ENCODE measurements at places on chromosomes 11 and 22.

GRCh38 chr11:45288339-45288738 is 2.2 kb upstream of the SYT13 start:
- no peak for DNase-seq

DNA sequence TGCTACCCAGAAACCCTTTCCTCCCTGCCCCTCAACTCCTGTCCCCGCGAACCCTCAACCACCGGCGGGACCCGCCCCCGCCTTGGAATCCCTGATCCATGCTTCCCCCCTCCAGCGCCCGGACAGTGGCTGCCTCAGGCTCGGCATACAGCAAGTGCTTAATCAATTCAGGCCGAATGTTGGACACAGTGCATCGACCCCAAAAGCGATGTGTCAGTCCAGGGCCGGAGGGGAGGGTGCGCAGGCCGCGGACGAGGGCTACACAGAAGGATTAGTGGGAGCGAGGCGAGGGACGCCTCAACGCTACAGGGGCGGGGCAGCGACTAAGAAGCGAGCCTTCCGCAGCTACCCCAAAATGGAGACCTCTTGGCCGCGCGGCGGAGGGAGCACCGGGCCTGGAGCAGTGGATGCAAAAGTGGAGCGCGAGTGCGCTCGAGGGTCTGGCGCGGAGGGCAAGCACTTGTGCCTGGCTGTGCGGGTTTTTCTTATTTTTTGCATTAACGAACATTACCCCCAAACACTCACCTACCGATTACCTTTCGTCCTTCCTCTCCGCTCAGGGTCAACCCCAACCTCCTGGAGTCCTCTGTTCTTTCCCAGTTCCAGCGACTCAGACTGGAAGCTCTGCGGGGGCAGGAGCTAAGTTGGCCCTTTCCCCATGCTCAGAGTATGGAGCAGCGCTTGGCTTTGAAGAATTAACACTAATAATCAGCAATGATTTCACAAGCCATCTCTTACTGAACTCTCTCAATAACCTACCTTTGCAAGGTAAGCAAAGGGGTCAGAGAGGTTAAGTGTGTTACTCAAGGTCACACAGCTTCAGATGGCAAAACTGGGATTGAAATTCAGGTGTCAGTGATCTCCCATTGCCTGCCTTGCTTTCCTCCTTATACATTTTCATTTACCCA is 30.0 kb upstream of the WNT11 start:
- no peak for DNase-seq

DNA sequence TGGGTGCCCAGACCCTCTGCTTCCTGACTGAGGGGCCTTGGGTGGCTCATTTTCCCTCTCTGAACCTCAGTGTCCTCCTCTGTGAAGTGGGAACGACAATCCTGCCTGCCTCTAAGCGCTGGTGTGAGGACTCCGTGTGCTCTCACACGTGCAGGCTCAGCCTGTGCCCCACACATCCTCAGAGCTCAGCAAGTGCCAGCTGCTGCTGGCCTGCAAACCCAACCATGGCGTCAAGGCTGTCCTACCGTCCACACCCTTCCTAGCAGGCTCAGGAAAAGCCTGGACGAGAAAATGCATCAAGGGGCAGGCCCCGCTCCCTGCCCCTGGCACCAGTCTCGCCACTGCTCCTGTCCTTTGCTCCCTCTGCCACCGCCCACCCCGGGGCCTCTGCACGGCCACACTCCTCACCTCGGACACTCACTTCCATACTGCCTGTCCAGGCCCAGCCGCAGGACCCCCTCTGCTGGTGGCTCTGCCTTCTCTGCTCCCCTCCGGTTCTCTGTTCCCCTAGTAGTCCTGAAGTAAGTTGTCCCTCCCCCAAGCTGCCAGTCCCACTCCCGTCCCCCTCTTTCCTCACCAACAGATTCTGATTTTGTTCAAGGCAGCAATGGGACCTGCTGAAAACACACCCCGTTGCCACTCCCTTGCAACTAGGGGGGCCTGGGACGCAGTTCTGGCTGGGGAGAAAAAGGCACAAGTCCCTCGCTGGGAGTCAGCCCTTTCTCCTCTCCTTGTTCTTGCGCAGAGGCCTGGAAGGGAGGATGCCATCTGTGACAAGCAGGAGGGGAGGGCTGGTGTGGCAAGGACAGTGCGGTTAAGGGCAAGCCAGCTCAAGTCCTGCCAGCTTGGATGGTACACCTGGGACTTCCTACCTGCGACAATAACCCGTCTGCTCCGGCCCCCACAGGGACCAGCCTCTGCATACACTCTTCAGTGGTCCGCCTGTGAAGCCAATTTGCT is 62.2 kb downstream of the ARFGAP3 start:
- DNase-seq: no peak

DNA sequence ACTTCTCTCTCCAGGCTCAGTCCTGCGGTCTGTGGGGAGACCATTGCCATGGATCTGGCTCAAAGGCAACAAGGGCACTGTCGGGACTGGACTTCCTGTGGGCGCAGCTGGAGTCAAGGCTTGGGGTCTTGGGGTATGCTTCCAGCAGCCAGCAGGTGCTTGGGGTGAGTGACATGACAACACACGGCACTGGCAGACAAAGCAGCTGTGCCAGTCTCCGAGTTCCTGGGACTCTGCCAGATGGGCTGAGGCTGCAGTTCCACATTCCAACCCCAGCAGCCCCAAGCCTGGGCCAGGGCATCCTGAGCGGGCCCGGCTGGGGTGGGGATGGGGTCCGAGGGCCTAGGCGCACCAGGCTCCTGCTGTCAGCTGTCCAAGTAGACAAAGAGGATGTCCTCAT is 12.3 kb downstream of the GUCD1 start:
- DNase-seq: no peak

GRCh38 chr22:48594016-48594756 is 1233.5 kb downstream of the BRD1 start:
- DNase-seq: no peak

DNA sequence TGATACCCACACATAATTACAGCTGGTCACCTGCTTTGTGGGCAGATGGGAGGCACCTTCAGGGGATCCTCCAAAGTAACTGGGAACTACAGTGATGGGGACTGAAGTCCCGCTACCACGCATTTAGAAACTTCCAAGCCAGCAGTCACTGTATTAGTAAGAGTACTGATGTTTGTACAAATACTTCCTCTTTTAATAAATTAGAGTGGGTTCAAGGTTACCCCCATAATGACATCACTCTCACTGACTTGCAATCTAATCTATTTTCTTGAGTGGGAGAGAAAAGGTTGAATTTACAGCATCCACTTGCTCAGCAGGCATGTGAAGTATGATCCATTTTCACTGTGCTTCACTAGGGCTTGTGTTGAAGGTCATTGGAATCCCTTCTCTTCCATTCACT is 72.1 kb upstream of the TIMP3 start:
- no peak for DNase-seq

- DNase-seq: no peak
Measured at GRCh38 chr22:44328326-44328725, 15.6 kb upstream of the SHISAL1 start.

- DNase-seq: no peak
Measured at GRCh38 chr11:115256397-115257197, 247.6 kb downstream of the CADM1 start.

GRCh38 chr11:101482556-101483124 is 101.2 kb downstream of the TRPC6 start:
- no peak for DNase-seq

DNA sequence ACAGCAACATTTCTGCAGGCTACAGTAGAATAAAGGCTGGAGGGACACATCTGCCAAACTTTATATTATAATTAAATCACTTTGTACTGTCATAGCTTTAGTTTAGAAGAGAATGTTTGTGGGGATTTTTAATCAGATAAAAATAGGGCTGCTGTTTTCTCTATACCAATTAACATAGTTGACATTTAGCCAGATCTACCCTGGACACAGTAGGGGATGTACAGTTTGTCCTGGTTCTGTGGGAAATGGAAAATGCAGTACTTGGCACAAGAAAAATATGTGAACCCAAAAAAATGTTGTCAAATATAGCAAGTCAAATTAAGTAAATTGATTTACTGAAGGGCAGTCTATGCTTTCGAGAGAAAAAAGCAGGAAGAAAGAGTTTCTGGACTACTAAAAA is 20.8 kb upstream of the PICALM start:
- DNase-seq: no peak

DNA sequence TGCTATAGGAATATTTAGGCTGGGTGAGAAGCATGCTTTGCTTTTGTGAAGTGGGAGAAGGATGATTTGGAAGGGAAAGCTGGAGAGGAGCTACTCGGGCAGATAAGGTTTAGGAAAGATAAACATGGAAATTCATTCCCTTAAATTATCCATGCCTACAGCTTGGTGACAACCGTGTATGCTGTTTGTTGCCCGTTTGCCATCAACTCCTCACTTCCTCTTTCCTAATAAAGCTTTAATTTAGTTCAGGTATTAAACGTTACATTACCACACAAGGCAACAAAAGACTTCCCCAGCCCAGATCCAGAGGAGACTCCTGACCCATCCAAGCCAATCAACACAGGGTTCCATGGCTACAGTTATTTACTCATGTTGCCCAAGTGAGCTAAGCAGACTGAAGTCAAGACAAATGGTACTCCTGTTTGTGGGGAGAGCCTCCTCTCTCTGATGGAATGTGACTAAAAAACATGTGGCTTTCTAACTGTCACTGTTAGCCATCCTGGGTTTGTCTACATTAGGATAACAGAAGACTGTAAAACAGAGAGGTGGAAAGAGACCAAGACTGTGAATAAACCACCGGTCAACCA is 101.7 kb upstream of the GRAMD1B start:
- DNase-seq: no peak

GRCh38 chr22:25084405-25085107 is 115.1 kb upstream of the CRYBB3 start:
- no peak for DNase-seq

GRCh38 chr22:37509059-37509860 is 10.0 kb downstream of the CARD10 start:
- no peak for DNase-seq

- no peak for DNase-seq
Measured at GRCh38 chr22:38136607-38137006, 26.1 kb upstream of the BAIAP2L2 start.

DNA sequence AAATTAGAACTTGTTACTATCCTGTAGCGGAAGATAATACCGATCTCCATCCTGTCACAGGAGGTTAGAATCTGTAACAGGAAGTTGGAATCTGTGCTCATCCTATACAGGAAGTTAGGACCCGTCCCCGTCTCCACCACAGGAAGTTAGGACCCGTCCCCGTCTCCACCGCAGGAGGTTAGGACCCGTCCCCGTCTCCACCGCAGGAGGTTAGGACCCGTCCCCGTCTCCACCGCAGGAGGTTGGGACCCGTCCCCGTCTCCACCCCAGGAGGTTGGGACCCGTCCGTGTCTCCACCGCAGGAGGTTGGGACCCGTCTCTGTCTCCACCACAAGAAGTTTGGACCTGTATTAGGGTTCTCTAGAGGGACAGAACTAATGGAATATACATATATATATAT is 52.2 kb downstream of the FBLN1 start:
- no peak for DNase-seq

DNA sequence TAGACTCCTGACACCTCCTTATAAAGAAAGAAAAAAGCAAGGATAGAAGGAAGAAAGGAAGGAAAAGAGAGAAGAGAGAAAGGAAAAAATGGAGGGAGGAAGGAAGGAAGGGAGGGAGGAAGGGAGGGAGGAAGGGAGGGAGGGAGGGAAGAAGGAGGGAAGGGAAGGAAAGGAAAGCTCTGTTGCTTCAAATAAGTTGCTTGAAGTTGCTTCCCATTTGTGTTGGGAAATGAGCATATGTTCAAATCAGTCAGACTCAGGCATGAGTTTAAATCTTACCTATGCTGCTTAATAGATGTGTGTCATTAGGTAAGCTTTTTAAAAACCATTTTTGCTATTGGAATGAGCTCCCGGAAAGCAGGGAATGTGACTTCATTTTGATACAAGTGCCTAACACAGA is 6.6 kb upstream of the GAS2 start:
- no peak for DNase-seq

GRCh38 chr11:134944986-134945385 is 532.9 kb upstream of the B3GAT1 start:
- no peak for DNase-seq

DNA sequence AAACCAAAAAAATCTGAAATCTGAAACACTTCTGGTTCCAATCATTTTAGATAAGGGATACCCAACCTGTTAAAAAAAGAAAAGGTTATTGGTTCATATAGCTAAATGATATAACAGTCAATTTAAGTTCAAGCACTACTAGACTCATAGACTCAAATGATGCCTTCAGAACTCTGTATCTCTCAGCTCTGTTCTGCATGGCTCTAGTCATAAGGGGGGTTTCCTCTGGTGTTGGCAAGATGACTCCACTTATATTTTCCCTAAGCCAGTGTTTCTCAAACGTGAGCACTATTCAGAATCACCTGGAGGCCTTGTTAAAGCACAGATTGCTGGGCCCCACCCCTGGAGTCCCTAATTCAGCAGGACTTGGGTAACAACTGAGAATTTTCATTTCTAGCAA is 11.5 kb upstream of the RRAS2 start:
- no peak for DNase-seq

GRCh38 chr11:58888579-58888978 is 44.1 kb upstream of the GLYATL2 start:
- no peak for DNase-seq

- DNase-seq: no peak
Measured at GRCh38 chr11:73981051-73981805, 1.4 kb downstream of the UCP2 start.

- DNase-seq: no peak
Measured at GRCh38 chr11:105142167-105142566, 2.6 kb upstream of the CARD18 start.

DNA sequence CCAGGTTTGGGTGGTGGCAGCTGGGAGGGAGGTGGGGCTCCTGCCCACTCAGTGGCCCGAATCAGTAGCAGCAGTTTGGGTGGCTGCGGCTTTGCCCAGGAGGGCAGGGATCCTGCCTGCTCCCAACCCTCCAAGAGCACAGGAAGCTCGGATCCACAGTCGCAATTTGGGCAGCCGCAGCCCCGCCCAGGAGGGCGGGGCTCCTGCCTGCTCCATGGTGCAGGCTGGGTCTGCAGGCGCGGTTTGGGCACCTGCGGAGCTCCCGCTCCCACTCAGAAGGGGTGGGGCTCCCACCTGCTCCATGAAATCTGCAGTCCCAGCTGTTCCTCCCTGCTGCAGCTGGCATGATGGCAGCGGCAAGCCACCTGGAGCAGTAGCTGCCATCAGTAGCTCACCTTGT is 38.1 kb upstream of the CALCB start:
- DNase-seq: no peak

GRCh38 chr11:92717240-92717639 is 252.2 kb upstream of the MTNR1B start:
- no peak for DNase-seq

DNA sequence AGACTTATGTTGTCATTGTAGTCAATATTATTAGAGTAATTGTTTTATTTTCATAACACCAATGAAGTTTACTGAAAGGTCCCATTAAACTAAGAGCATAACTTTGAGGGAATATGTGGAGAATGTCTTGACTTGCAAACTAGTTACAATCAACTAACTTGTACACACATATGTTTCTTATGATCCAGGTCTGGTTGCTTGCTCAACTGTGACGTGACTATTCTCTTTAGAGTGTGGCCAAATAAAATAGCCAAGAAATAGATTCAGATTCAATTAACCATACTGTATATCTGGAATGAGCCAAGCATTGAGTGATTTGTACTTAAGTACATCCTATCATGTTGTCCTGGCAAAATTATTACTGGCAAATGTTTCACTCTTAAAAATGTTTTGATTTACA is 101.7 kb downstream of the METTL15 start:
- DNase-seq: no peak

- no peak for DNase-seq
Measured at GRCh38 chr11:122155765-122156527, 39.9 kb upstream of the BLID start.

GRCh38 chr11:2836315-2837095 is 49.1 kb downstream of the CDKN1C start:
- DNase-seq: no peak

GRCh38 chr11:94557421-94557820 is 9.7 kb upstream of the PIWIL4 start:
- no peak for DNase-seq
